Activated T-cell treated with anti-CD3 and anti-CD28 coated beads, Interleukin-2, amount 50 U/mL, for 72 hours (primary cell): ENCODE measurements at places on chromosomes 2 and 18. TPM values are rescaled to one million over a fixed set of nuclear protein-coding genes. Genes with fewer than 3 reads are reported as not detected.

EML6 gene
- 0.96 TPM for total RNA-seq

MAIP1 gene
- total RNA-seq: 30.4 TPM

SGPP2 gene
- 15.1 TPM for total RNA-seq

- peaks cover 20% of the 10 kb centered on the region for H3K4me1 ChIP-seq
- H3K36me3 ChIP-seq: no peaks in the 10 kb centered on the region
- no peak overlapping the region for H3K27ac ChIP-seq
- no peaks in the 10 kb centered on the region for H3K27me3 ChIP-seq
- no peak for DNase-seq
Observed at GRCh38 chr2:159501743-159502142, 114.6 kb downstream of the BAZ2B start.

DNA sequence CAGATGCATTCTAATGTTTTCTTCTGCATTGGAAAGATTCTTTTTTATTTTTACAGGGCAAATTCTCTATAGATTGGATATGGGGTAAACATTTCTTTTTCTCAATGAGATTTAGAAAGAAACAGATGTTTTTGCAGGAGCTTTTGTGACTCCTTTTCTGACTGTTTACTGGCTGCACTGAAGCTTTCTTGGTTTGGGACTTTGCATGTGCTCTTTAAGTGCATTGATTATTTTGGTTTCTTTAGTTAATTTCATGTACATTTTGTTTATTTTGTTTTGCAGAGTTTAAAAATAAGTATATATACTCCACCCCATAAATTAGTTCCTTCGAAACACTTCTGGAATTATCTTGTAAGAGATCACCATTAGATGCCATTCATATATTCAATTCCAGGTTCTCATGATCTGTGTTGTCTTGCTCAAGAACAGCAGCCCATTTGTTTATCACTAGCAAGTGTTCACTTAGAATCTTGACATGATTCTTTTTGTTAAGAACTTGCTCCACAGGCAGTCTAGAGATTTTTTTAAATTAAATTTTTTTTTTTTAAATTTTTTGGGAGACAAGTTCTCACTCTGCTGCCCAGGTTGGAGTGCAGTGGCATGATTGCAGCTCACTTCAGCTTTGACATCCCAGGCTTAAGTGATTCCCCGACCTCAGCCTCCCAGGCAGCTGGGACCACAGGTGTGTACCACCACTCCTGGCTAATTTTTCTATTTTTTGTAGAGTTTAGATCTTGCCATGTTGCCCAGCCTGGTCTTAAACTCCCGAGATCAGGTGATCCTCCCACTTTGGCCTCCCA lies 233.7 kb downstream of the MYCN start:
- DNase-seq: no peak
- no peak overlapping the region for H3K4me3 ChIP-seq
- H3K27me3 ChIP-seq: no peaks in the 10 kb centered on the region

DNA sequence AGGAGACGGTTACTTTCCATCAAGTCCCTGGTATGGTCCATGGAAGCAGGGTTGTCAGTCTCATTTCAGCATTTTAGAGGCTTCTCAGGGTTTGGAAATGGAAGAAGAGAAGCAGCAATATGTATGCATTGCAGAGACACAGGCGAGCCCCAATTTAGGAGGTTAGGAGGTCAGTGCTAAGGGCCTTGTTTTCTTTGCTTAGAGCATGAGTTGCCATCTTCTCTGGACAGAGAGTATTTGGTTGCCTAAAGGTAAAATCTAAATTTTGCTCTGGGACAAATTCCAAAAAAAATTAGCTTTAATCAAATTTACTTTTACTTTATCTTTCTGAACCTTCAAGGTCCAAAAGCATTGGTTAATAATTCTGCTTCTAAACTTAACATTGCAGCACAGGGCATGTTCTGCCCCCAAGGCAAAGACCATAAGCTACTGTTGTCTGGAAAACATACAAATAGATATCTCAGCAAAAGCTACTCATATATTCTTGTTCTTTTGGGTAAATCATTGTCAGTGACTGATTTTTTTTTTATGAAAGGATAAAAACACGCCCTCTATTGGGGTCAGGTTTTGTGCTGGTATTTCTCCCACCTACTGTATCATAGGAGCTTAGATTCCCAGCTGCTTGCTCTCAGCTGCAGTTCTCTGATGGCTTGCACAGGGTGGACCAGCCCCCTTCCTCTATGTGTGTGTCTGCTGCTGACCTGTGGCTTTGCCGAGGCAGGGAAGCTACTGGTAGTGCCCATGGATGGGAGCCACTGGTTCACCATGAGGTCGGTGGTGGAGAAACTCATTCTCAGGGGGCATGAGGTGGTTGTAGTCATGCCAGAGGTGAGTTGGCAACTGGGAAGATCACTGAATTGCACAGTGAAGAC lies at the start of gene UGT1A9:
TSS of gene UGT1A9 (plus strand) at position 609 of the 872 bp plus-strand sequence. CDS start at position 646, 37 bp downstream.
- H3K27me3 ChIP-seq: peaks cover 8% of the 10 kb centered on the region
- no peak within 1 kb of the TSS for H3K27ac ChIP-seq
- H3K36me3 ChIP-seq: no peaks in the 10 kb centered on the region
- no peak within 1 kb of the TSS for H3K4me3 ChIP-seq
- no peak for DNase-seq

- peak overlapping the region; percentile 33 for H3K4me3 ChIP-seq
- no peaks in the 10 kb centered on the region for H3K36me3 ChIP-seq
- no peak for DNase-seq
- H3K27me3 ChIP-seq: peaks cover 15% of the 10 kb centered on the region
- H3K27ac ChIP-seq: no peak overlapping the region
Observed at GRCh38 chr2:111900859-111901258, 2.5 kb downstream of the MERTK start.

- DNase-seq: no peak
- no peaks in the 10 kb centered on the region for H3K27me3 ChIP-seq
- peak overlapping the region; percentile 100 for H3K4me3 ChIP-seq
- H3K36me3 ChIP-seq: peaks cover 19% of the 10 kb centered on the region
- H3K4me1 ChIP-seq: peaks cover 79% of the 10 kb centered on the region
Observed at GRCh38 chr2:113894156-113894743, 4.4 kb downstream of the ACTR3 start.

DNA sequence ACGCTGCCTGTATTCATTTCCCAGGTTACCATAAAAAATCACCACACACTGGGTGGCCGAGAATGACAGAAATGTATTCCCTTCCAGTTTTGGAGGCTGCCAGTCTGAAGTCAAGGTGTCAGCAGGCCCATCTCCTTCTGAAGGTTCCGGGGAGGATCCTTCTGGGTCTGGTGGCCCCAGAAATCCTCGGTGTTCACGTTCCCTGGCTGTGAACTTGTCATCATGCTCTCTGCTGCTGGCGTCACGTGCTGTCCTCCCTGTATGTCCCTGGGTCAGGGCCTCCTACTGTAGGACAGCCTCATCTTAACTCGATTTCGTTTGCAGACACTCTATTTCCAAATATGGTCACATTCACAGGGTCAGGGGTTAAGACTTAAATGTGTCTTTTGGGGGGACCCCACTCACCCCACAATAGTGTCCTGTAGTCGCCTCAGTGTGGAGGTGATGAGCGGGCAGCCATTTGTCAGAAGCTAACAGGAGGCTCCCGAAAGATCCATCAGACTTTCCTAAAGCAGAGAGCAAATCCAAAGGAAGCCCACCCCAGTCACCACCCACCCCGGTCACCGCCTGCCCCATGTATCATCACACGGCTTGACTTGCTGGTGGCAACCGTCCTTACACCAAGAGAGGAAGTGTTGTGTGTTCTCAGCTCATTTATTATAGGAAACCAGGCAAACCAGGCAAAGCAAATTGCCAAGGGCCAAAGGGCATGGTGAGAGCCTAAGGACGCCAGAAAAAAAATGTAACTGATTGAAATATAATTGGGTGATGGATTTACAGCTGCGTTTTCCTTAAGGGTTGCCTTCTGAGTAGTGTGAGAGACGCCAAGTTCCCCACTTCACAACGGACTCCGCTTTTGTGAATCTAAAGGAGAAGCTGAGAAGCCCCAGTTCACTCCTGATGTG lies 148.8 kb upstream of the ZNF236 start:
- H3K4me1 ChIP-seq: no peaks in the 10 kb centered on the region
- H3K4me3 ChIP-seq: no peak overlapping the region
- DNase-seq: no peak
- no peaks in the 10 kb centered on the region for H3K36me3 ChIP-seq
- H3K27me3 ChIP-seq: peaks cover 24% of the 10 kb centered on the region
- no peak overlapping the region for H3K27ac ChIP-seq

DNA sequence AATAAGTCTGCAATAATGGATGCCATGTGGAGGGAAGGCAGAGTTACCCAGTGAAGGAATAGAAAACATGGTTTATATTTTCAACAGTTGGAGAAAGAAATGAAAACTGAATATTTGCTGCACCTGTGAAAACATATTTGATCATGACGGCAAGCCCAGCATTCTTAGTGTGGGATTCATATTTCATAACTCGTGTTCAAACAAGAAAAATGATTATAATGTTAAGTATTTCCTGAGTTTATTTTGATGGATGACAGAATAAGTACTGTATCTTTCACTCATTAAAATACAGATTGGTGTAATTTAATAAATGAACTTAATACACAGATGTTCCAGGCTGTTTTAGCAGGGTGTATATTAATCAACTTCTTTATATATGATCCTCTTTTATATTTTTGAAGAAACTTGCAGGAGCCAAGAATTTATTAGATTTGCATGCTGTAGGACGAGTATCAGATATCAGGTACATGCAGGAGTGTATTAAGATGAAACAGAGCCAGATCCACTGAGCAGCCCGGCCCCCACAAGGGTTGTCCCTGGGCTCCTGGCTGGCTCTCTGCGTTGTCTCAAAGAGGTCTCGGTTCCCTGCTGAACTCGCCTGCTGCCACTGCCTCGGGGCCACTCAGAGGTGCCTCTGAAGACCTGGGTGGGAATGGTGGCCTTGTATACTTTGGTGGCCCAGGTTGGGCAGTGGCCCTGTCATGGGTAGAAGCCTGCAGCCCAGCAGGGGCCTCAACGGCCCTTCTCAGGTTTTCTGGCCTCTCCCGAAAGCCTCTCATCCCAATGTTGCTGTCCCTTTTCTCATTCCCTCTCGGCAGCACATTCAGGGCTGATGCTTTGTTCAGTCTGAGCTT lies 95.0 kb upstream of the LDAH start:
- no peak overlapping the region for H3K4me3 ChIP-seq
- H3K27ac ChIP-seq: no peak overlapping the region
- H3K4me1 ChIP-seq: peaks cover 12% of the 10 kb centered on the region
- H3K36me3 ChIP-seq: no peaks in the 10 kb centered on the region
- no peak for DNase-seq

DNA sequence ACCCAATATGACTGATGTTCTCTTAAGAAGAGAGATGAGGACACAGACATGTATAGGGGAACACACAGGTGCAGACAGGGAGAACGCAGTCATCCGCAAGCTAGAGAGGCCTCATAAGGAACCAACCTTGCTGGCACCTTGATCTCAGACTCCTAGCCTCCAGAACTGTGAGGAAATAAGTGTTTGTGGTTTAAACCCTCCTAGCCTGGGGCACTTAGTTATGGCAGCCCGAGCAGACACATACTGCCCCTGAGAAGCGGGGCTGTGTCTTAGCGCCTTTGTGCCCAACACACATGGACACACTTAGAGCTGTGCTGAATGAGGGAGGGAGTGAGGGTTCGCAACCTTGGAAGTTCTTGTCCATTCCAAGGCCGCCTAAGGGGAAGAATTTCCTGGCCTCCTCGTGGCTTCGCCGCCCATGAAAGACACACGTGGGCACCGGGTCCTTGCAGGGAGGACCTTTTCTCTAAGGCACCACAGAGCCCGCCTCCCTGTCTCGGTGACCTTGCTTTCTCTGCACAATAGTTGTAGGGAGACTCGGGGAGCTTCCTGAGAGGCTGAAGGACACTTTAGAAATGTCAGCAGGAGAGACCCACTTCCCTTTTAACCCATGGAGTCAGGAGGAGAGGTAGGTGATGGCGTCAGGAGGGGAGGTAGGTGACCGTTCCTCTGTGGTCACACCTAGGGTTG lies 224.5 kb upstream of the HDAC4 start:
- no peak for DNase-seq
- no peaks in the 10 kb centered on the region for H3K27me3 ChIP-seq
- no peak overlapping the region for H3K27ac ChIP-seq

- peaks cover 27% of the 10 kb centered on the region for H3K27me3 ChIP-seq
- H3K4me3 ChIP-seq: no peak overlapping the region
- H3K4me1 ChIP-seq: no peaks in the 10 kb centered on the region
- H3K36me3 ChIP-seq: no peaks in the 10 kb centered on the region
- H3K27ac ChIP-seq: no peak overlapping the region
Observed at GRCh38 chr2:29841386-29842004, 79.9 kb downstream of the ALK start.
